ENCODE measurements at places on chromosomes 11 and 22.

- DNase-seq: no peak
These were observed 11.7 kb upstream of the IL2RB start for GRCh38 chr22:37161443-37161842.

GRCh38 chr11:36312611-36313472 lies 16.8 kb downstream of the PRR5L start:
- peak; percentile 68 for DNase-seq

GRCh38 chr22:29208879-29209623 lies 3.4 kb downstream of the EMID1 start:
- DNase-seq: peak; percentile 70

DNA sequence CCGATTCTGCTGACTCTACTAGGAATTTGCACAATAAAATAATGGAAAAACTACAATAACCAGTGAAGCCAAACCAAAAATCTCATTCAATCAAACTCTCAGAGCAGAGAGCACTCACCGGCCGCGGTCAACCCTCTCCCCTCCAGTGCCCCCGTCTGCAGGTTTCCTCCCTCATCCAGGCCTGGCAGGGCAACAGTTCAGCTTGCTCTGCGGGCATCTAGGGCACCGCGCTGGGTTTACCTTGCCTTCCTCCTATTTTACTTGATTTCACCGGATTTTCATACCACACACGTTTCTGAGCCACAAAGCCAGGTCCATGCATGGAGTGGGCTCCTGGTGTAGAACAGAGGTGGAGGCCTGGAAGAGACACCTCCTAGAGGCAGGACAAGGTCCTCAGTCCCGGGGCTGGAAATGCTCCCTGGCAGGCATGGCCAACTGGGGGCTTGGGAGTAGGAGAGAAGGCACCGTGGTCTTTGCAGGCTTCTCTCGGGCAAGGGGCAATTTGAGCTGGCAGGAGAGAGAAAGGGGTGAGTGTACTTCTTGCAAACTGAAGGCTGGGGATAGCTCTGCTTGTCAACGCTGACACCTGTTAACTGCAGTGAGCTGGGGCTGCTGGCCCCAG lies 938.4 kb downstream of the BRD1 start:
- no peak for DNase-seq

- no peak for DNase-seq
These were observed 12.2 kb downstream of the BCL9L start for GRCh38 chr11:118913411-118914125.

- no peak for DNase-seq
These were observed 14.2 kb downstream of the AP5B1 start for GRCh38 chr11:65766535-65766934.

GRCh38 chr11:70050243-70050642 lies 27.9 kb upstream of the ANO1 start:
- no peak for DNase-seq

GRCh38 chr11:2093575-2094353 lies 45.4 kb downstream of the IGF2 start:
- DNase-seq: no peak

DNA sequence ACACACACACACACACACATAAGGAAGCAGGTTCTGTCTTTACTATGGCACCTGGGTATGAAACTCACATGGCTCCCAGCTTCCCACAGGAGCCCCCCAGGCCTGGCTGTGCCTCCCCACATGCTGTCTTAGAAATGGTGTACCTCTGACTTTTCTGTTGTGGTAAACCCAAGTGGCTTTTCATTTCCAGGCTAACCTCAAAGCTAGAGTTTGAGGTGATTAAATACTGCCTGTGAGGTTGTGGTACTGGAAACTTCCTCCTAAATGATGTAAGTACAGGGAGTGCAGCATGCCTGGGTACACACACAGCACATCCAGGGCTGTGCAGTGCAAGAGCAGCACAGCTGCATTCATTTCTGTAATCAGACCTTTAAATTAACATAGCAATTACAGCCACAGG lies 34.4 kb downstream of the ME3 start:
- no peak for DNase-seq

- peak; percentile 60 for DNase-seq
These were observed 369 bp downstream of the DGCR8 start for GRCh38 chr22:20080445-20080775.

- DNase-seq: no peak
These were observed 94.6 kb downstream of the DEPDC5 start for GRCh38 chr22:31848411-31848810.

DNA sequence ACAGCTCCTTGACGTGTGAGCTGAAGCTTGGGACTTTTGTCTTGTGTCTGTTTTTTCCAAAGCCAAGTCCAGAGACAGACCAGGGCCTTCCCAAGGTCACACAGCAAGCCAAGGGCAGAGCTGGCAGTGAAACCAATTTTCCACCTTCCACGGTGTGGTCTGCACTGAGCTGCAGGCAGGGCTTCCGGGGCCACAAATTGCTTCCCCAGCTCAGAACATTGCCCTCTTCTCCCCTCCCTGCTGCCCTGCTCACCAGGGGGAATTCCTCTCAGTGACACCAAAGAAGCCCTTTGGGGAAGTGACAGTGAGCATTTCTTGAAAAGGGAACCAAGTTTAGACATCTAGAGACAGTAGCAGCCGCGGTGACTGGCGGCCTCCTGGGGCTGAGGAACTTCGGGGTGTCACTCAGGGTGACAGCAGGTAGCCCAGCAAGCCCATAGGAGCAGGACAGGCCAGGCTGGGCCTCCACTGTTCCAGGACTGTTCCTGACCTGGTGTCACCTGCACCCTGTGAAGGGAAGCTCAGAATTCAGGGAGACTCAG lies 9.2 kb downstream of the FXYD2 start:
- no peak for DNase-seq

GRCh38 chr11:27254744-27255446 lies 108.1 kb downstream of the CCDC34 start:
- no peak for DNase-seq

DNA sequence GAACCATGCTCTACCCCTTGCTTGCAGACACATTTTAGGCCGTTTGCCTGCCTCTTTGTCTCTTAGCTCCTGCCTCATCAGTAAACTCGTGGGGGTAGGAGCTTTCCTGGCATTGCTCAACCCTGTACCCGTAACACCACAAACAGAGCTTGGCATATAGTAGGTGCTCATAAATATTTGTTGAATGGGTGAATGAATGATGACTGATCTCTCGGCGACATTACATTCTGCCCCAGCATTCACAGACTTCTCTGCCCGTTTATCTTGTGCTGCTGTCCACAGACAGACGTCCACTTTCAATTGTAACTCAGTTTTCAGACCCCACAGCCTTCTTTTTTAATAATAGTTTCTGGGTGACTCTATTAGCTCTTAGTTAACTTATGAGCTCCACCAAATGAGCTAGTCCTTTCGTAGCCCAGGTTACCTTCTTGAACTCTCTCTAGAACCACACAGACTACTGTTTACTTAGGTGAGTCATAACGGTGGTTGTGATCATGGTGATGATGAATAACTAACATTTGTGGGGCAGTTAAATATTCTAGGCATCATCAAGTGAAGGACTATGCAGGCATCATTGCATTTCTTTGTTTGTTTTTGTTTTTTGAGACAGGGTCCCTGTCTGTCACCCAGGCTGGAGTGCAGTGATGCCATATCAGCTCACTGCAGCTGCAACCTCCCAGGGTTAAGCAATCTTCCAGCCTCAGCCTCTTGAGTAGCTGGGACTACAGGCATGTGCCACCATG lies 188.4 kb downstream of the ADAMTS15 start:
- no peak for DNase-seq

DNA sequence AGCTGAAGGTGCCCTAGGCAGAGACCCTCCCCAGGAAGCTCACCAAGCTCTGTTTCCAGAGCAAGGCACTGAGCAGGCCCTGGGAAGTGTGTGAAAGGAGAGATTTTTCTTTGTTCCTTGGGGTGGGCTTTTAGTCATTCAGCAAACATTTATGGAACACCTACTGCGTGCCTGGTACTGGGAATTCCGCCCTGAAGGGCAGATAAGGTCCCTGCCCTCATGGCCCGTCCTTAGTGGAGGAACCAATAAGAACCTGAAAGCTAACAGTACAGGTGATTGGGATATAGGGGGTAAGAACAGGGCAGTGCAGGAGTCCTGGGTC lies 3.9 kb downstream of the TMEM134 start:
- DNase-seq: no peak

GRCh38 chr22:47163481-47163855 lies 401.0 kb downstream of the TBC1D22A start:
- no peak for DNase-seq

DNA sequence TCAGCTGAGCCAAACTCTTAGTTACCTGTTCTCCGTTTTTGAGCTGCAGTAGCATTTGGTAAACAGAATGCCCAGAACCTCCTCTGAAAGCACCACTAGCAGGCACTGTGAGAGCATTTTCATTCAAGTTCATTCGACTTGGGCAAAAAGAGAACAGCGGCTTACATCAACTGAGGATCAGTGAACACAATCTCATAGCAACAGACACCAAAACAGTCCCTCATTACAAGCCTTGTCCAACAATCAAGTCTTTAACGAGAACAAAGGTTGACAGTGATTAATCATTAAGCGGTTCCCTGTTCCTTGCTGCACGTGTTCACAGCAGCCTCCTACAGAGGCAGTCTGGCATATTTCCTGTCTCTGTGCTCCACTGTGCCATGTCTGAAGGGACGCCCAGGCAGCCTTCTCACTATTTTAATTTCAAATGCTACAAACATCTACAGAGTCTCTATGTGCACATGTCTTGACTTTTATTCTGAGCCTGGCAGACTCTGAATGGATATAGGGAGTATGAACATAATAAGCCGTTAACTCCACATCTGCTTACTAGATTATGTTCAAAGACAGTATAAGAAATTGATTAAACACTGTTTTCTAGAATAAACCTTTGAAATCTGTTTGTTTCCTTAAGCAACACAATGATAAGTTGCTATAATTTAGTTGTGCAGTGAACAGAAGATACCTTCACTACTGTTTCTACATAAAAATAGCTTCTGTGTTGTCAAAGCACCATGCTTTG lies 88.3 kb upstream of the MTMR2 start:
- peak; percentile 66 for DNase-seq

GRCh38 chr11:42462558-42463310 lies 849.1 kb upstream of the API5 start:
- peak; percentile 55 for DNase-seq

DNA sequence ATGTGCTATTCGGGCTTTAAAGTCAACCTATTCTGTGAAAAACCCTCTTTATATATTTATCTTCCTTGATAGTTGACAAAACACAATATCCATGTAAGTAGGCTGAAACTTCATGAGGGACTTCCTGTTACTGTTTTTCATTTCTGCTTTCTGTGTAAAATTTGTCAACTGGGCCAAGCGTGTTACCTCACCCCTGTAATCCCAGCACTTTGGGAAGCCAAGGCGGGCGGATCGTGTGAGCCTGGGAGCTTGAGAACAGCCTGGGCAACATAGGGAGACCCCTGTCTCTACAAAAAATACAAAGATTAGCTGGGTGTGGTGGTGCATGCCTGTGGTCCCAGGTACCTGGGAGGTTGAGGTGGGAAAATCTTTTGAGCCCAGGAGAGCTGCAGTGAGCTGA lies 66.5 kb upstream of the SLC25A18 start:
- no peak for DNase-seq

GRCh38 chr11:843086-843734 lies 558 bp downstream of the TSPAN4 start:
- DNase-seq: no peak

- DNase-seq: no peak
These were observed 35.0 kb upstream of the MPEG1 start for GRCh38 chr11:59247531-59248227.

GRCh38 chr11:130790689-130791088 lies 125.6 kb downstream of the SNX19 start:
- DNase-seq: no peak

DNA sequence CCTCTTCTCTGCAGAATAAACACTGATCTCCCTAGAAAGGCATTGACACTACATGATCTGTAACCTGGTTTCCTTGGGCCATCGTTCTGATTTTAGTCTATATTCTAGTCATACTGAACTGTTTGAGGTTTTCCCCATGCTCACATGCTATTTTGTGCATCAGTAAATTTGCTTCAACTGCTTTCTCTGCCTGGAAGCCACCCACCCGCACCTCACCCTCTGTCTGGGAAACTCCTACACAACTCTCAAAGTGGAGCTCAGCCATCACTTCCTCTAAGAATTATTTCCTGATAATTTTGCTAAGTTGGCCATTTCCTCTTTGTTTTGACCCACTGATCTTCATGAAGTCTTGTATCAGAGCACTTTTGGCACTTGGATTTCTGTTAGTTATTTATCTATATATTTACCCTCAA lies 36.1 kb downstream of the MMP20 start:
- no peak for DNase-seq

- no peak for DNase-seq
These were observed 13.2 kb upstream of the SHANK2 start for GRCh38 chr11:71265559-71266092.

DNA sequence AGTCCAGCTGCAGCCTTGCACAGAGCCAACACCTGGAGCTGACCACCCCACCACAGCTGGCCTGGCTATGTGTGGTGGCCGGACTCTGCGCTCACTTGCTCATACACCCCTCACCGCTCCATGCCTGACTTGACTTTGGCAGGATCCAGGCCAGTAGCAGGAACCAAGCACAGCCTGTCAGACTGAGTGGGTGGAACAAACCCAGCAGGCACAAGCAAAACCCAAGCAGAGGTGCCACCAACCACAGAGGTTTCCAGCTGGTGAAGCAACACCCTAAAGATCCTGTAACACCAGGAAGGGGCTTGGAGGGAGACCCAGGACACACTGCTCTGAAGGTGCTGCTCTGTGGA lies 44.9 kb upstream of the WNT11 start:
- no peak for DNase-seq
